ENCODE measurements at places on chromosomes 16 and 17.

- no peak for DNase-seq
Measured at GRCh38 chr17:77741109-77741508, 217.4 kb upstream of the TNRC6C start.

GRCh38 chr17:76022973-76023899 lies 3.9 kb downstream of the EVPL start:
- DNase-seq, result no peak

GRCh38 chr17:61133853-61134252 lies 265.8 kb upstream of the TBX2 start:
- no peak for DNase-seq

- no peak for DNase-seq
Measured at GRCh38 chr17:14866266-14866665, 398.9 kb downstream of the PMP22 start.

GRCh38 chr17:42536372-42537155 lies 523 bp downstream of the NAGLU start:
- DNase-seq, result peak; percentile 88

GRCh38 chr16:79283578-79283977 lies 317.0 kb downstream of the MAF start:
- DNase-seq, result no peak

- no peak for DNase-seq
Measured at GRCh38 chr16:67701420-67701819, 17.7 kb downstream of the GFOD2 start.

GRCh38 chr17:82623707-82624106 lies 24.5 kb downstream of the WDR45B start:
- DNase-seq, result no peak

DNA sequence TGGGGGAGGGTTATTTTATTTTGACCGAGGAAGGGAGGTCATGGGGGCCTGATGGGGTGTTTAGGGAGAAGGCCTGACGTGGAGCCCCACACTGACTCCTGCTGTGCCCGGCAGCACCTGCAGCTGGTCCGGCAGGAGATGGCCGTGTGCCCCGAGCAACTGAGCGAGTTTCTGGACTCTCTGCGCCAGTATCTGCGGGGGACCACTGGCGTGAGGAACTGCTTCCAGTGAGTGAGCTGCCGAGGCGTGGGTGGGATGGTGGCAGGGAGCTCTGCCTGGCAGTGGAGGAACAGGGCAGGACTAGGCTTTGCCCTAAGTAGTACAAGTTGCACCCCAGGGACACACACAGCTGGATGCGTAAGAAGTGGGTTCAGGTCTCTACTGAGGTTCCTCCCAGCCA lies 30.0 kb downstream of the NECAB2 start:
- DNase-seq, result no peak

GRCh38 chr17:17060001-17060922 lies 18.0 kb downstream of the MPRIP start:
- no peak for DNase-seq
